ENCODE measurements at places on chromosomes 16 and 17.

DNA sequence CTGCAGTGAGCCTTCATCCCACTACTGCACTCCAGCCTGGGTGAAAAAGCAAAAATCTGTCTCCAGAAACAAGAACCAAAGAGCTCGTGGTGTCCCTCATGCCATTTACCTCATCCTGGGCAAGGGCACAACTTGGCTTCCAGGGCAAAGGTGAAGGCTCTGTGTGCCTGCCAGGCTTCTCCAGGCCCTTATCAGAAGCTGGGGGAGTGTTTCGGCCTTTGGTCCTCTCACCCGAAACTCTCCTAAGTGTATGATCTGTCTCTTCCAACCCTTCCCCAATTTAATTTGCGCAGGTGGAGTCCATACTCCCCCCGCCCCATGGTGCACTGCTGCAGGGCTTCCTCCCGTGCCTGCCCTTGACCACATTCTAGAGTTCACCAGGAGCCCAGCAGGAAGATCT is 1.1 kb downstream of the CES2 start:
- no peak for DNase-seq

GRCh38 chr17:60602385-60602742 is 2.4 kb downstream of the PPM1D start:
- no peak for DNase-seq

DNA sequence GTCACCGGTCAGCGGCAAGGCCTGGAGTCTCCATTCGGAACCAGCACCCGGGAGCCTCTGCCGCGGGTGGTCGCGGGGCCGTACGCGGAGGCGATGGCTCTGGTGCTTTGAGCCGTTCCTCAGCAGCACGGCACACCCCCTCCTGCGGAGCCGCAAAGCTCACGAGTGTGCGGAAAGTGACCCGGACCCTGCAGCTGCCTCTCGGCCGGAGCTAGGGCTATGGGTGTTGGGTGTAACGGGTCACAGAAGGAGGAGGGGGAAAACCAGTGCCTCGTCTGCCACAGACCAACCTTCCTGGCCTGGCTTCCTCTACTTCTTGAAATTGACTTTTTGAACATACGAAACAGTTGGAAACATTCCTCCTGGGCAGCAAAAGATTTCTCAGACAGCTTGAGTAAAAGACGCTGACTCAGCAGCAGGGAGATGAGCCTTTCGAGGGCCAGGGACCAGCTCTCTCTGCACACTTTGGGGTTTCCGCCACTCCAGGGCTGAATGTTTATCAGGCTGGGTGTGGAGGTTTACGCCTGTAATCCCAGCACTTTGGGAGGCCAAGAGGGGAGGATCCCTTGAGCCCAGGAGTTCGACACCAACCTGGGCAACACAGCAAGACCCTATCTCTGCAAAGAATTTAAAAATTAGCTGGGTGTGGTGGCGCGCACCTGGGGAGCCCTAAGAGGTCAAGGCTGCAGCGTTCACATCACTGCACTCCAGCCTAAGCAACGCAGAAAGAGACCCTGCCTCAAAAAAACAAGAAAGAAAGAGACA is 26.4 kb upstream of the PITPNA start:
- DNase-seq: no peak

GRCh38 chr17:8384801-8385378 is 1.9 kb upstream of the RPL26 start:
- DNase-seq: no peak

DNA sequence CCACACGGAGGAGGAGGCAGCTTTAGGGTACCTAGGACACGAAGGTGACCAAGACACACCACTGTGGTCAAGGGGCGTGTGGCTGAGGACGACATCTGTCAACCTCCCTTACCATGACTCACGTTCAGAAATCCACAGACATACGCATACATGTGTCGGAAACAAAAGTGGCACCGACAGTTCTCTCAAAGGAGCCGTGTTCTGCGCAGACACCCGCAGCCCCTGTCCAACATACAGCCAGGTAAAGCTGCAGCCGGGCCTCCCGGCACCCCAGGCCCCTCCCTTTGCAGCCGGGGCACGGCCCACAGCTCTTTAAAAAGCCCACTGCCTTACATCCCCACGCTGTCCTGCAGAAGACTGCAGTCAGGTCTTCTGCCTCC is 40.5 kb upstream of the KLHDC4 start:
- no peak for DNase-seq

Measured in NCI-H2107 (cell line).